ENCODE measurements at places on chromosomes 2 and 18. TPM values are rescaled to one million over a fixed set of nuclear protein-coding genes. Genes with fewer than 3 reads are reported as not detected.

DNA sequence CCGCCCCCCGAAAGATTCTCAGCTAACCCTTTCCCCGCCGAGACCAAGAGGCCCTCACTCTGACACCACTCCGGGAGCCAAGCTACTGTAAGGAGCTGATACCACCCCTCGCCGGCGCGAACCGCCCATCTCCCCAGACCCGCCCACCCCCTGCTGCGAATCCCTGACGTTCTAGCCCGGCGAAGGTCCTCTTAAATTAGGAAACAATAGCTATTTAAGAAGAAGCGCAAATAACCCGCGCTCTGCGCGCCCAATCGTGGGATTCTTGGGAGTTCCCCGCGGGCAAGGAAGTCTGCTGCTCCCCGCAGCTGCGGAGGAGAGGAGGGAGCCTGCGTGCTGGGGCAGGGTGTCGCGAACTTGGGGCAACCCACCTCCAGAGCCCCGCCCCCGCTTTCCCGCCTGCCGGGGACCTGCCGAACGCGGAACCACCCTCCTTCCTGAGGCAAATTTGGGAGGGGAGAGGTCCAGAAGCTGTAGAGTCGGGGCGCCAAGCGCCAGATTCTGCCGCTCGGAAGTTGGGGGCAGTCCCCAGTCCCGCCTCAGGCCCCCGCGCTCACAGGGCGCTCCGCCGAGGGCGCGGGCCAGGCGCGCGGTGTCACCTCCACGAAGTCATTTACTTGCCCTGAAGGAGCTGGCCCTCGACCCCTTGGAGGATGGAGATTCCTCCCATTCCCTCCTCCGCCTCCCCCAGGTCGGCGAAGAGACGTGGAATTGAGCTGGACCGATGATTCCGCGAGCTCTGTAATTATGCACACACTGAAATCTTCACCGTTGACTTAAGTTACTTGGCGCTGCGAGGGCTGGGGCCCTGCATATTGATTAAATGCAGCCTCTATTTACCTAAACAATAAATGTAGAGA, 8.4 kb upstream of the SP9 start:
- no peak for DNase-seq

DNA sequence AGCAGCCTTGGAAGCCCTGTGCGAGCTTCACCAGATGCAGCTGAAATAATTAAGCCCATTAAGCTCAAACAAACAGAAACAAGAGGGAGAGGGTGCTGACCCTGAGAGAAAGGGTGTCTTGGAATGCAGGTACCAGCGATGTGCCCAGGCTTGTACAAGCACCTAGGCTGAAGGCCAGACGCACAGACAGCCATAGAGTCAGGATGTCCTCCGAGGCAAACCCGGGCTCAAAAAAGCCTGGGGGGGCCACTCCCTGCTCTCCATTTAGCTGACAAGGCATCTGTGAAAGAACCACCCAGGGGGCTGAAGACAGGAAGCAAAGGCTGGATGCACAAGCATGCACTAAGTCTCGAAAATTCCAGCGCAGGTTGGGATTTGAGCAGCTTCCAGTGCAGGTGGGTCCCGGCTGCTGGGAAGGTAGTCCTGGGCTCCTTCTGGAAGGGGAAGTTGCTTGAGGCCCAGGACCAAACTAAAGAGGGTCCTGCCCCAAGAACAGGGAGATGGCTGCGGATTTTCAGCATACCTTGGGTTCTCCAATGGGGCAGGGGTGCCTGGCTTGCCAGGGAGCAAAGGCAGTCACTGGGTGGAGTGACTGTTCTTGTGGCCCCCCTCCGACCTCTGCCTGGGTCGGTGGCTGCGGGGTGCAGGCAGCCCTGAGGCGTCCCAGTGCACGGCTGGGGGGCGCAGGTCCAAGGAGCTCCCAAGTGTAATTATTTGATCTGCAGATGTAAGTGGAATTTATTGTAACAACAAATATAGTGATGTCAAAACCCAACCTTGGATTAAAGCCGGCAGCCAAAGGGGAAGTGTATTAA, 5.9 kb downstream of the GBX2 start:
- no peak for DNase-seq

Gene COBLL1
- 8.9 TPM for total RNA-seq

DNA sequence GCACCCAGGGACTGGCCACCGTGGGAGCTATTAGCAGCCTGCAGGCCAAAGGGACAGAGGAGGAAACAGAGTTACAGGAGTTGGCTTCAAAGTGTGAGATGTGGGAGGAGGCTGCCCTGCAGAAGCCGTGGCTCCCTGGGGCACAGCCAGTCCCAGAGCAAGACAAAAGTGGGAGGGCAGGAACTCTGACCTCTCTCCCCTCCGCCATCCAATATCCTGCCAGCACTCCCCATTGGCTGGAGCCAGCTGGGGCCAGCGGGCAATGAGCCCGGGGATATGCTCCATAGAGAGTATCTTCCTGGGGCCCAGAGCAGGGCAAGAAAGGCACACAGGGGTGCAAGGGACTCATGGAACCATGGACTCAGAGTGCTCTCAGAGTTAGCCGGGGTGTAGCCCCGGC, 143.1 kb downstream of the INHBB start:
- no peak for DNase-seq

Gene DUSP2
- 0.78 TPM for total RNA-seq

Gene RTP5
- total RNA-seq: not detected

Gene MBP
- 18.6 TPM for total RNA-seq

DNA sequence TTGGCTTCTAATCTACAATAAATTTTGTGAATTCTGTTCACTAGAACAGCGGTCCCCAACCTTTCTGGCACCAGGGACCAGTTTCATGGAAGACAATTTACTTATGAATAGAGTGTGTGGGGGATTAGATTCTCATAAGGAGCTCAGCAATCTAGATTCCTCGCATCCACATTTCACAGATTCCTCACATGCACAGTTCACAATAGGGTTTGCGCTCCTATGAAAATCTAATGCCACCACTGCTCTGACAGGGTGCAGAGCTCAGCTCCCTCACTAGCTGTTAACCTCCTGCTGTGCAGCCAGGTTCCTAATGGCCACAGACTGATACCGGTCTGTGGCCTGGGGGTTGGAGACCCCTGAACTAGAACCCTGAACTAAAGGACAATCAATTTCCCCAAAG, 1568.6 kb upstream of the NXPH2 start:
- DNase-seq: no peak

DNA sequence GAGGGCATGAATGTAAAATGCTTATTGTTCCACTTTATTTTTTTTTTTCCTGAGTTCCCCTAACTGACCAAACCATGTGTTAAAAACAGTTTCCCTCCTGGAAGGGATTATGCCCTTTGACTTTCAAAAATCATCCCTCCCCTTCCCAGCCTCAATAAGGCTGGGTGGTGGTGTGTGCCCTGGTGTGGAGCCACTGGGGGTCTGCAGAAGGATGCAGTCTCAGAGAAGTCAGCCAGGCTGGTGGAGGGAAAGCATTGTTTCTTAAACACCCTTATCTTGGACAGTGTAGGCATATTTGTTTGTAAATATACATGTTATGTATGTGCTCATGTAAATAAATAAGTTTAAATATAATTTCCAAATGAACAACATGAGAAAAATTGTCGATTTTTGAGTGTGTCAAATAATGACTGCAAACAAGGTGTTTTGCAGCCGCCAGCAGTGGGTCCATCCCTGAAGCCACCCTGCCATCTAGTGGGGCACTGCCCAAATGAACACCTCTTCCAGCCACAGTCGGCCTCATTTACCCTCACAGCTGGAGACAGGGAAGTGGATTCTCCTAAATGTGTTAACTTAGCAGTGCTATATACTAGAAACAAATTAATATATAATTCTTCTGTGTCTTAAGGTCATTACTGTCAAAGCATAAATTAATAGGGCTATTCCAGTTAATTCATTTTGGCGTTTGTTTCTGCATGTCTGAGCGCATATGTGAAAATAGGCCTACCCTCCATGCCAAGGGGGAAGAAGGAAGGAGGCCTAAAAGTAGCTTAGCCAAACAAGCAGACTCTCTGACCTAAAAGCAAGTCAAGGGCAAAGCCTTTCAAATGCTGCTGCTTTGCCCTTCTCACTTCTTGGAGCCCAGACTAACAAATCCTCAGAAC, 209.6 kb upstream of the PIK3C3 start:
- DNase-seq: no peak

Gene FHL2
- 78.7 TPM for total RNA-seq

Gene HAAO
- total RNA-seq: 0.73 TPM

Gene SP5
- not detected for total RNA-seq

GRCh38 chr2:88959480-88960204, 268.2 kb downstream of the RPIA start:
- DNase-seq: no peak

Gene MAP3K19
- total RNA-seq: not detected

Data from osteocyte (in vitro differentiated cells).